ENCODE measurements at places on chromosomes 7 and 10.

DNA sequence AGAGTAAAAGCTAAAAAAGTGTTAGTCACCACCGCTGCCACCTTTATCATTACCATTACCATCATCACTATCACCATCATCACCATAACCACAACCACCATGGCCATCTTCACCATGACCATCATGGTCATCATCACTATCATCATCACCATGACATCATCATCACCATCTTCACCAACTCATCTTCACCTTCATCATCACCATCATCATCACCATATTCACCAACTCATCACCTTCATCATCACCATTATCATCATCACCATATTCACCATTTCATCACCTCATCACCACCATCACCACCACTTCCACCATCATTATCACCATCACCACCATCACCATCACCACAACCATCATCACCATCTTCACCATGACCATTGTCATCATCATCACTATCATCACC, 46.5 kb upstream of the PDGFA start:
- DNase-seq: no peak

DNA sequence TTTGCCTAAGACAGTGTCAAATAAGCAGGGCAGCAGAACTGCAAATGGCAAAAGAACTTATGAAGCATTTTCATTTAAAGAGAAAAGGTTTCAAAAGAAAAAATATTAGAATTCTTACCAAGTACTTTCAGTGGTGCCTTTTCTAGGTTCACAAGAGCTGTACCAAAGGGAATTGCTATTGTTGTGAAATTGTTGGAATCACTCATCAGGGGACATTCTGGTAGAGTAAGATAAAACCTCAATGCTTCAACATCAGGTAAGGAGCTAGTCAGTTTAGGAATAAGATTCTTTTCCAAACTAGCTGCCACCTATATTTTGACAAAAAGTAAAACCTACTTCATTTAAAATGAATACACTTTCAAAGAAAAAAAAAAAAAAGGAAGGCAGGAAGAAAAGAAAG, 85.0 kb downstream of the HERC4 start:
- no peak for DNase-seq

DNA sequence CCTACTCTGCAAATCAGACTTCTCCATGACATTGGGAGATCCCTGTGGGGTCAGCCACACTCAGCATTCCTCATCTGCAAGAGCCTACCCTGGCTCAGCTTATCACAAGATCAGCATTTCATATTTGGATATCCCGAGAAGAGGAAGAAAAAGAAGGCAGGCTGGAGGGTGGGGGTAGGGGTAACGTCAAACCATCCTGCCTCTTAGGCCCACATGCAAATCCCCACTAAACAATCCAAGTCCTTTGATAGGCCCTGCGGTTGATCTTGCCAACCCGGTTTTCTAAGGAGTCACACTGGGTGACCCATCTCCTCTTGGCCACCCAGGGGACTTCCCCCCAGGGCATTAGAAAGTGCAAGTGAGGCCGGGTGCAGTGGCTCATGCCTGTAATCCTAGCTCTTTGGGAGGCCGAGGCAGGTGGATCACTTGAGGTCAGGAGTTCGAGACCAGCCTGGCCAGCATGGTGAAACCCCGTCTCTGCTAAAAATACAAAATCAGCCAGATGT, 128.0 kb upstream of the CALN1 start:
- DNase-seq: no peak

- DNase-seq: no peak
These were observed 179.5 kb downstream of the ZWINT start for GRCh38 chr10:56181607-56182006.

GRCh38 chr7:33921216-33921938, 16.0 kb downstream of the BMPER start:
- no peak for DNase-seq

Data from Karpas-422 (cell line).